ENCODE measurements at places on chromosomes 12 and 14. TPM values are rescaled to one million over a fixed set of nuclear protein-coding genes. Genes with fewer than 3 reads are reported as not detected.

GRCh38 chr12:15013634-15014179 is 40.9 kb downstream of the PDE6H start:
- H3K4me1 ChIP-seq, result no peaks in the 10 kb centered on the region
- H3K4me3 ChIP-seq, result no peak overlapping the region
- DNase-seq, result no peak
- H3K36me3 ChIP-seq, result no peaks in the 10 kb centered on the region

GRCh38 chr12:12195516-12195915 is 71.3 kb downstream of the LRP6 start:
- no peak overlapping the region for H3K27ac ChIP-seq
- no peak for DNase-seq
- no peaks in the 10 kb centered on the region for H3K27me3 ChIP-seq
- no peaks in the 10 kb centered on the region for H3K4me1 ChIP-seq

DNA sequence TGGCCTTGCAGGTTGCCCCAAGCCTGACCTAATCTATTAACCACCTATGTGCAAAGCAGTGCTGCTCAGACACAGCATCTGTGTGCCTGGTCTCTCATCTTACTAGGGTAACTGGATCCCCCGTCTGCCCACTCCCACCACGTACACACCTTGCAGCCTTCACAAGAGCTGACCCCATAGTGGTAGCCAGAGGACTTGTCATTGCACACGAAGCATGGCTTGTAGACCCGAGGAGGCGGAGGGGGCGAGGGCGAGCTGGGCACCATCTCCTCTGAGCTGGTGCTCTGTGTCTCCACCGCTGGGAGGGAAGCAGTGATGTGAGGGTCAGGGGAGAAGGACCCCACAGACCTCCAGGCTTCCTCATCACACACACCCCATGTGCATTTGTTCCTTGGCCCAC is 8.4 kb upstream of the ITGB7 start:
- peaks cover 24% of the 10 kb centered on the region for H3K4me1 ChIP-seq
- peaks cover 9% of the 10 kb centered on the region for H3K36me3 ChIP-seq
- H3K27ac ChIP-seq, result no peak overlapping the region
- no peak for DNase-seq
- H3K27me3 ChIP-seq, result no peaks in the 10 kb centered on the region

The PTPRO gene
- 0.75 TPM for total RNA-seq

The CLEC4E gene
- total RNA-seq, result 0.96 TPM

Measured in transverse colon (tissue), 4 donors.